ENCODE measurements at places on chromosomes 5 and 9. TPM values are rescaled to one million over a fixed set of nuclear protein-coding genes. Genes with fewer than 3 reads are reported as not detected.

Gene SUSD3
- total RNA-seq: 1.0 TPM

Gene PCDHB3
- 0.07 TPM for total RNA-seq

Gene NREP
- 1.9 TPM for total RNA-seq

Gene BTNL3
- total RNA-seq: not detected

Gene SLC1A3
- total RNA-seq: not detected

Gene CNTNAP3
- total RNA-seq: 10.0 TPM

Gene CDO1
- total RNA-seq: not detected

Gene PKN3
- 16.3 TPM for total RNA-seq

Gene GRIA1
- not detected for total RNA-seq

Gene LHX2
- 3.5 TPM for total RNA-seq

Gene SLC6A18
- not detected for total RNA-seq

Gene EDIL3
- total RNA-seq: 0.14 TPM

Gene RPS23
- total RNA-seq: 3,600 TPM

Gene PCDHGB7
- 0.08 TPM for total RNA-seq

Gene DNAJC18
- 7.0 TPM for total RNA-seq

Gene GLDC
- total RNA-seq: 13.6 TPM

Gene PRDM9
- not detected for total RNA-seq

Gene PLAC8L1
- 0.31 TPM for total RNA-seq

Gene FGF18
- total RNA-seq: 2.5 TPM

Gene GSN
- total RNA-seq: 90.9 TPM

Gene HTR1A
- not detected for total RNA-seq

Gene PHYHD1
- 0.24 TPM for total RNA-seq

Gene IFNE
- total RNA-seq: 1.1 TPM

Gene AIF1L
- total RNA-seq: 1.7 TPM

Gene DIPK1B
- total RNA-seq: 8.0 TPM

Gene HMMR
- total RNA-seq: 21.5 TPM

Gene GFI1B
- total RNA-seq: 0.10 TPM

Gene PHF24
- 0.14 TPM for total RNA-seq

Gene WHRN
- 6.4 TPM for total RNA-seq

Gene EGFLAM
- total RNA-seq: 0.37 TPM

Gene FTMT
- not detected for total RNA-seq

Gene NR5A1
- 0.09 TPM for total RNA-seq

Gene ZNF484
- total RNA-seq: 2.5 TPM

Gene FOXD4L6
- not detected for total RNA-seq

Gene TCOF1
- total RNA-seq: 75.9 TPM

Gene SPATA6L
- total RNA-seq: 2.8 TPM

Gene PCDHA1
- total RNA-seq: 0.29 TPM

Gene LRRC19
- total RNA-seq: not detected

Gene ZNF608
- 0.77 TPM for total RNA-seq

Gene SPAAR
- total RNA-seq: not detected

Gene AMBP
- total RNA-seq: 7.8 TPM

Gene CARD9
- 0.90 TPM for total RNA-seq

Gene MZB1
- not detected for total RNA-seq

Gene FXN
- total RNA-seq: 27.8 TPM

Gene SCGB3A2
- not detected for total RNA-seq

Gene FCN2
- not detected for total RNA-seq

Gene LHX3
- 0.10 TPM for total RNA-seq
